ENCODE measurements at places on chromosomes 1 and 21.

DNA sequence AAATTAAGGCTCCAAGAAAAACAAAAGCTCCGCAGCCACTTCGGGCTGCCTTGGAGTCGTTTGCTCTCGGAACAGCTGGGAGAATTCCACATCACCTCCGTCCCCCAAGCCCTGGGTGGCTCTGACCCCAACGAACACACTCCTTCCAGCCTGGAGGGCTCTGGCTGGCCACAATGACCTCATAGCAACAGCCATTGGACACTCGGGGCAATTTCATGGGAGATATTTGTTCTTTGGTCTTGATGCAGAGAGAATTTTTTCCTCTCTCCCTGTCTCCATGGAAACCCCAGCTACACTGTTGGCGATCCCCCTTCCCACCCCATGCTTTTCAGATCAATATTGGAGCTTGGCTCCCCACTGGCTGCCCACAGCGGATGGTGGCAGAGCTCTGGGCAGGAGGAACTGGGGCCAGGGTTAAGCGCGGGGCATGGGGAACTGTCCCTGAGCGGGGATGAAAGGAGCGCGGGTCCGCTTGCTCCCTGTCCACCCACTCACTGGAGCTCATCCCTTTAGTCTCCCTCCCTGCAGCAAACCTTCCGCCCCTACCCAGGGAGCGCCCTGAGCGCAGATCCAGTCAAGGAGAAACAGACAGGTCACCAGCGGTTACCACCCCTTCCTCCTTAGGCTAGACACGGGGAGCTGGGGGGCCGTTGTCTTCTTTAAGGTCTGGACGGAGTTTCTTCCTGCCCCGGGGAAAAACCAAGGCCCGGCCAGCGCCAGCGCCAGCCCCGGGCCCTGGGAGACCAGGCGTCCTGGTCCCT lies 1.2 kb downstream of the WNT4 start:
- no peak for DNase-seq

- no peak for DNase-seq
Measured at GRCh38 chr1:46638921-46639320, 22.3 kb upstream of the MOB3C start.

DNA sequence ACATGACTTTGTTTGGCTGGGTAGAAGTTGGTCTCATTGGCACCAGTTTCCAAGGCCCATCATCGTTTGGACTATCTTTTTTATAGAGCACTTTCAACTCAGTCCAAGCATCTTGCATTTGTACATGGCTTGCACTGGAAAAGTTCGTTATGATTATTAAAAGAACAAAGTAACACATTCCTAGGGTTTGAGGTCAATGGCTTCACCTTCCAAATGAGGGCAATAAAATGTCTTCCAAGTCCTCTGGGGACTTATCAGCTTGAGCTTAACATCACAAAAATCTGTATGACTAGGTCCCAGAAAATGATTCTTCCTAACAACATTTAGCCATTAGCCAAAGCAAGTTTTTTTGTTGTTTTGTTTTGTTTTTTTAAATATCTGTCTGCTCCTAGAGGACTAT lies 610.8 kb downstream of the LMO4 start:
- DNase-seq: no peak

DNA sequence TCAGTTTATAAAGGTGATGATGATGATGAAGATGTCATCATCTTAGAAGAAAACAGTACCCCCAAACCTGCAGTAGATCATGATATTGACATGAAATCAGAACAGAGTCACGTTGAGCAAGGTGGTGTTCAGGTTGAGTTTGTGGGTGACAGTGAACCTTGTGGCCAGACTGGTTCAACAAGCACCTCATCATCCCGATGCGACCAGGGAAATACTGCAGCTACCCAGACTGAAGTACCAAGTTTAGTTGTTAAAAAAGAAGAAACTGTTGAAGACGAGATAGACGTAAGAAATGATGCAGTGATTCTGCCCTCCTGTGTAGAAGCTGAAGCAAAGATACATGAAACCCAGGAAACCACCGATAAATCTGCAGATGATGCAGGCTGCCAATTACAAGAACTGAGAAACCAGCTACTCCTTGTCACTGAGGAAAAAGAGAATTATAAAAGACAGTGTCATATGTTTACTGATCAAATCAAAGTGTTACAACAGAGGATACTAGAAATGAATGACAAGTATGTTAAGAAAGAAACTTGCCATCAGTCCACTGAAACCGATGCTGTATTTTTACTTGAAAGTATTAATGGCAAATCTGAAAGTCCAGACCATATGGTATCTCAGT lies 16.0 kb upstream of the CHAF1B start:
- no peak for DNase-seq

DNA sequence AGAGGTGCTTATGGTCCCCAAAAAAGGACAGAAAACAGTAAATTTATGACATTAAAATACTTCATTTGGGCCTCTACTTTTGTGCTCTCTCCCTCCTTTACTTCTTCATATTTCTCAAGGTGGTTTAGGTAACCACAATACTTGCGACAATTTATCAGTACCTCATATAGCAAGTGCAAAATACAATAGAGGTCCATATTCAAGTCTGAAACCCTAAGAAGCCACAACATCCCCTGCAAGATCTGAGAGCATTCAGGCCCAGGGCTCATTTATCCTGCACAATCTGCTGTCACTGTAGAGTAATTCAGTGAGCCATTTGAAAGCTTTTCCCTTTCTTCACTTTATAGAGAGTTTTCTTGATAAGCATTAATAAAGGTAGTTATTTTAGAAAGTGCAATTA lies 24.2 kb upstream of the ATP6V1G3 start:
- no peak for DNase-seq

- no peak for DNase-seq
Measured at GRCh38 chr21:38376235-38376634, 119.4 kb downstream of the KCNJ15 start.

GRCh38 chr1:203627851-203628200 lies 1.2 kb downstream of the ATP2B4 start:
- no peak for DNase-seq

- no peak for DNase-seq
Measured at GRCh38 chr1:207935166-207935583, 24.2 kb upstream of the CD34 start.

DNA sequence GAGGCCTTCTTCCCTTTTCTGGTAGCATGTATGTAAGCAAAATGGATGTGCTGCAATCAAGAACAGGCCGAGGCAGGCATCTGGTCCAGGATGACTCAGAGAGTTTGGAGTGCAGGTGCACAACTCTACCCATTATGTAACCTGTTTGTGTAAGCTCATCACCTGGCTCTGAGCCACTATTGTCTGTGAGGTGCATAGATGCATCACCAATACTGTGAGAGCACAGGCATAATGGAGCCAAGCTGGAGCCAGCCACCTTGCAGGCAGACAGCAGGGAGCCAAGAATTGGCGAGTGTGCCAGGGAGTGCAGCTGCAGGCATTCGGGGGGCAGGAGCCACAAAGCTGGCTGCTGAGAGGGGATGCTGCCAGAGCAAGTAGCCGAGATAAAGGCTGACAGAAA lies 549.9 kb upstream of the RGS18 start:
- no peak for DNase-seq

- no peak for DNase-seq
Measured at GRCh38 chr1:165152727-165153126, 203.8 kb downstream of the LMX1A start.

DNA sequence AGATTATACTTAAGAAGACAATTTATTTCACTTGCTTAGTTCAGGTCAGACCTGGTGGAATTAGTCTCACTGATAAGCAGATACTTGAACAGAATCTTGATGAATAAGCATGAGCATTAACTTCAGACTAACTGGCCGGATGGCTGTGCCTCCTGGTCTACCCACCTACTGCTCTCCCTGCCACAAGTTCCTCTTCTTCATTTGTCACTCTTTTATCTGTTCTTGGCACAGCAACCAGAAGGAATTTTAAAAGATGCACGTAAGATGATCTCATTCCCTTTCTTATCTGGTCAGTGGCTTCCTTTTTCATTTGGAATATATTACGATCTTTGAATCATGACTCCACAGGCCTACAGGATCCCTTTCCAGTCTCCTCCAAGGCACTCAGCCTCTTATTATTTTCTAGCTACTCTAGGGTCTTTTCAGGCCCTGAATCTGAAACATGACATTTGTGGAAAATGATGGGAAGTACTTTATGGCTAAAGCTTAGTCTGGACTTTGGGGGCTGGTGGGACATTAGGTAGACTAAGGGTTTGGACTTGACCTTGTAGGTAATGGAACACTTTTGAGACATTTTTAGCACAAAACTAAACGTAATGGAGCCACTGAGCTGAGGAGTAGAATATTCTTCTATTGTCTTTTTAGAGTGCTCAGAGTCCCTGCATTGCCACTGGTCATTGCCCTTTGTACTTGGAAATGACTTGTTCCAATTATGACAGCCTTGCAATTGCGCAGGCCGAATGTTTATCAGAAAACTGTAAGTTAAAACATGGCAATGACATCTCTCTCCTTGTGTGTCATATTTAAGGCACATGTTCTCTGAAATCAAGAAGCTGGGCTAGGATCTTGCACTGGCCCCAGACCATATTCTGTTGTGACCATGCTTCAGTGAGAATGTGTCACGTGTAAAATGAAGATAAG lies 16.0 kb downstream of the ST6GALNAC3 start:
- DNase-seq: no peak

DNA sequence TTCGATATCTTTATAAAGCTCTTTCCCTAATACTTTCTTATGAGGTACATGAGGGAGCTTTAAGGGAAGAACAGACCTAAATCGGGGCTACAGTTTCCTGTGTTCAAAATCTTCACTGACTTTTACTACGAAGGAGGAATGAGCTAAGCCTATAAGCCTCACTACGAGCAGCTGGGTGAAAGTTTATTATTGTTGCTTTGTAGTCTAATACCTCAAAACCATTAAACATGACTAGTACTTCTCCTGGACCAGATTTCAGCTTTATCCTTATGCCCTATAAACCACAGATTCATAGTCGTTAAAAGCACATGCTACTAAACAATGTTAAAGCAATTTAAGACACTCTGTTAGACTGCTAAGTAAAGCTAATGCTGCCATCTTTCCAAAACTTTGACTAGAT lies 30.2 kb downstream of the NDC1 start:
- DNase-seq: no peak

DNA sequence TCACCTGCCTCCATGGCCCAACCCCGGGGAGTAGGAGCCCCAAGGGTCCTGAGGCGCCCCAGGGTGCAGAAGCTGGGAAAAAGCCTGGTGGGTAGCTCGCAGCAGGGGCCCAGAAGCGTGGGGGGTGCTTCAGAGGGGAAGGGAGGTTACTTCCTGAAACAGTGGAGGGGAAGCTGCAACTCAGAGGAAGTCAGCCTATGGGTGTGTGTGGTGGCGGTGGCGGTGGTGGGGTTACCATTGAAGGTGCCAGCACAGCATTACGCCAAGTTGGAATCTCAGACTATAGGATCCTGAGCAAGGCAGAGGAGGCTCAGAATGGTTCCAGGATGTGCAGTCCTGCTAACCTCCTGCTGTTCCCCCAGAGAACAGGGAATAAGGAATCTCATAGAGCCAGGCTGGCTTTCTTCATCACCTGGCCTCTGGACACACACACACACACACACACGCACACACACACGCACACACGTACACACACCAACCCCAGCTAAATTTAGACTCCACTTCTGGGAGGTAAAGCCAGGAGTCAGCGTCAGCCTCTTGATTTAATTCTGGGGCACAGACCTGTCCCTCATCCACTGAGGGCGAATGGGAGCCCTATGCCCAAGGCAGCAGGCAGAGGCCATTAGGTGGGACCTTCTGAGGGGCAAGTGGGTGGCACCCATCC lies 1.3 kb downstream of the DENND4B start:
- DNase-seq: peak; percentile 26

DNA sequence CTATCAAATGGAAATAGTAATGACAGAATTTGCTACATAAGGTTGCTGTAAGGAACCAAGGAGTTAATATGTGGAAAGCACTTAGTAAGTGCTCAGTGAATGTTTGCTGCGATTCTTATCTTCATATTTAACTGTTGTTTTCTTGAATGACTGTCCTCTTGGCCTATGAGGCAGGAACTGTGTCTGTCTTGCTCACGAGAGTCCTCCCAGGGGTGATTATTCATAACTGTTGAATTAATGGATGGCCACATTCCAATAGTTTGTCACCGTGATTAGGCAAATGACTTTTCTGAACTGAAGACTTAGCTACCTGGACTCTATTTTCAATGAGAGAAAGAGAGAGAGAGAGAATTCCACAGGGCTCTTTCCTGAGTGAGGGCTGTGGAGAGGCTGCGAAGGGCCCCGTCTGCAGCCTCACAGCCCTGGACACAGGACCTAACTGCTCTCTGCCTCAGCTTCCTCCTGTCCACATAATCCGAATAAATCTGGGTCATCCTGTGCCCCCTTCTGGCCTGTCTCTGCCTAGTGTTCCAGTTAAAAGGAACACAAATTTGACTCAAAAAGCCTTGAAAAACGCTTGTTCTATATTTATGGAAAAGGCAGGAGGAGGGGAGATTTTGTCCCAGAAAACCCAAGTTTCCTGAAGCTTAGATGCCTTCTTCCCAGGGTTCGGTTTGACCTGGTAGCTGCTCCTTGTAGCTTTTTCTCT lies 8.5 kb downstream of the EDN2 start:
- no peak for DNase-seq

- no peak for DNase-seq
Measured at GRCh38 chr1:198776602-198777029, 137.8 kb downstream of the PTPRC start.

- no peak for DNase-seq
Measured at GRCh38 chr1:241202401-241202800, 154.6 kb downstream of the RGS7 start.

DNA sequence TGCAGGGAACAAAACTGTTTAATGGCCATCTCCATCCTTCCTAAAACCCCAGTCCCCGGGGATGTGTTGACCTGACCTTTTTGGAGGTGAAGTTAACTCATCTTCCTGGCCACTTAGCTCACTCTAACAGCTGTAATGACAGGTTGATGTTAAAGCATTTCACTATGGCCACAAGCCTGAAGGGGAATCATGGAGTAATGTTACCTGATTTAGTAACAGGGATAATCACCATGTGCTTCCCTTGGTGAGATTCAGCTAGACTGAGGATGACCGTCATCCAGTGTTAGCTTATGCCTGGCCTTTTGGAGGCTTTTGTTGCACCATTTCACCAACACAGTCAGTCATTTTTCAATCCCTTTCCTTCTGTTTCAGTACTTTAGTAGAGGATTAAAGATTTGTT lies 64.3 kb upstream of the RAVER2 start:
- DNase-seq: no peak

DNA sequence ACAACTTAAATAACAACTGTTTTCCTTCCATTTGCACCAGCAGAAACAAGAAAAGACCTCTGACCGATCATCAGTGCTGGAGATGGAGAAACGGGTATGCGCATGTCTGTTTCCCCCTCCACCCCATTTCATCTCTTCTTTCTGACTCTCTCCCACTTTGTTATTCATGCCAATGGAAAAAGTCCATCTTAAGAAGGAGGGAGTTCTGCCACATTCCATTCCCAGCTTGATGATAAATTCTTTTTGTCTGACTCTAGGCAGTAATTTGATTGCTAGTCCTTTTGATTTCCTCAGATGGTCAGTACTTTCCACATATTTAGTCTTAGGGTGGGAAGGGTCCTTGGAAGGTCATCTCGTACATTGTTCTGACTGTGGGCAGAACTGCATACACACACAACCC lies 142.5 kb downstream of the SYT2 start:
- no peak for DNase-seq

GRCh38 chr1:55575571-55576279 lies 360.6 kb upstream of the USP24 start:
- DNase-seq: no peak

- peak; percentile 34 for DNase-seq
Measured at GRCh38 chr1:200154069-200154767, 126.7 kb downstream of the NR5A2 start.
